ENCODE measurements at places on chromosomes 12 and 14. TPM values are rescaled to one million over a fixed set of nuclear protein-coding genes. Genes with fewer than 3 reads are reported as not detected.

The PRH2 gene
- total RNA-seq, result not detected

DNA sequence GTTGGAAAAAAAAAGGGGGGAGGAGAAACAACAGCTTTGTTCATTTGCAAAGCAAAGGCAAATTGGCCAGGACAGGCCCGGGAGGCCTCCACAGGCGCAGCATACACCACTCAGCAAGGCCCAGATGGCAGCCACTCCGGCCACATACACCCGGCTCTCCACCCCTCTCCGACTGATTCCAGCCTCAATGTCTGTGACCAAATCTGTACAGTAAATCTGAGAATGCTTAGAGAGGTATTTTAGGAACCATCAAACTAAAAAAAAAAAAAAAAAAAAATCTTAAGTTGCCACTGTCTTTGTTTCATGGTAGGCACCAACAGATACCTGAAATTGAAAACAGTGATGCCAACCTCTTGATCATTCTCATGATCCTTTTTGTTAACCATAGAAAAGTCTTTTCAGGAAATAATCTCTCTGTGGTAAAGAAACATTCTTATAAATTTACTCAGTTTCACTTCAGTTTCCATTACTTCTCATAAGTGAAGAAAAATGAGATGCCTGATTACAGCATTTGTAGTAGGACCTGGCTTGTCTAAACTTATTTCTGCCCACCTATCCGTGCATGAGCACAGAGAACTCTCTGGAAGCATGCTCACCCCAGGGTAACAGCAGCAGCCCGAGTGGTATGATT lies 20.2 kb downstream of the VPS37B start:
- H3K4me1 ChIP-seq, result peaks cover 92% of the 10 kb centered on the region
- DNase-seq, result no peak
- H3K4me3 ChIP-seq, result peak overlapping the region; percentile 52
- H3K36me3 ChIP-seq, result peaks cover 38% of the 10 kb centered on the region

DNA sequence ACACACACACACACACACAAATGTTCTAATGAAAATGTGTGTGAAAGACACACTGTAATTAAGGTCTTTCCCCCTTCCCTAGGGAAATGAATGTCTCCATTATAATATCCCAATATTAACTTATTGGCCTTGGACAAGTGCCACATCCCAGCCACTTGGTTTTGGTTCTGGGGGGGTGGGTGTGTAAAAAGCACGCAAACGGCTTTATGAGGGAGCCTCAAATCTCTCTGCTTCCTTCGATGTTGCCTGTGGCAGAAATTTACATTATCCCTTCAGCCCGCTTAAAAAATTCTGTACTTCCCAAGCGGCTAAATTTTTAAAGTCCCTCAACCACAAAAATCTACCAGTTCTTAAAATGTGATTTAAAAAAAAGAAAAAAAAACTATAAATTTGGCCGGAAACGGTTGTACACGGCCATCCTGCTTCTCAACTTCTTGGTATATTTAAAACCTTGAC lies 432 bp downstream of the C14orf93 start:
- H3K4me3 ChIP-seq, result peak overlapping the region; percentile 97
- H3K4me1 ChIP-seq, result peaks cover 52% of the 10 kb centered on the region
- no peaks in the 10 kb centered on the region for H3K27me3 ChIP-seq
- peak overlapping the region; percentile 97 for H3K27ac ChIP-seq
- DNase-seq, result no peak

The ERP27 gene
- 2.3 TPM for total RNA-seq

DNA sequence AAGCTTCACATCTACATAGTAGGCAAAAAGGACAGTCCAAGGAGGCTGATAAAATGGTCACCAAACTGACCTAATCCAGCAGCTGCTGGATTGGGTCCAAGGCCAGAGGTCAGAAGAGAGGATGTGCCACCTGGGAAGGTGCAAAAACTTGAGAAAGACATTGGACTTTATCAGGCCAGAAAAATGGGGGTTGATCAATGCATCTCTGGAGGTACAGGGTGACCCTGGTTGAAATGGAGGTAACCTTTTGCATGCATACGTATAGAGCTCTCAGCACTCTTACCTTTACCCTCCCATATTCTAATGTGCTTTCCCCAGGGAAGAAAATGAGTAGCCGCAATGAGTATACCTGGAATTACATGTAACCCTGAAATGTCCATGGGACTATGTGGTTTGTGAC lies 16.0 kb downstream of the BTG1 start:
- no peak overlapping the region for H3K27ac ChIP-seq
- no peak for DNase-seq
- H3K4me3 ChIP-seq, result no peak overlapping the region
- H3K36me3 ChIP-seq, result peaks cover 35% of the 10 kb centered on the region
- H3K27me3 ChIP-seq, result no peaks in the 10 kb centered on the region

- H3K36me3 ChIP-seq, result peaks cover 5% of the 10 kb centered on the region
- H3K4me1 ChIP-seq, result peaks cover 5% of the 10 kb centered on the region
- no peak for DNase-seq
- no peak overlapping the region for H3K27ac ChIP-seq
- peaks cover 2% of the 10 kb centered on the region for H3K27me3 ChIP-seq
Observed at GRCh38 chr12:117084405-117085317, 14.6 kb downstream of the TESC start.

The SERPINA3 gene
- not detected for total RNA-seq

The GLIPR1L2 gene
- not detected for total RNA-seq

The GLI1 gene
- total RNA-seq, result 2.5 TPM

The P3H3 gene
- total RNA-seq, result 3.5 TPM

Measured in activated T-helper 1 cell treated with anti-CD3 and anti-CD28 coated beads, Interleukin-12 subunit alpha, Interleukin-12 subunit beta, Interleukin-2, Interleukin-4 antibody, amounts not matched to agents 30 ng/mL and 10 ng/mL and 1 ng/mL, durations not matched to agents 14 hours and 24 hours and 36 hours (primary cell).